ENCODE measurements at places on chromosomes 5 and 9. TPM values are rescaled to one million over a fixed set of nuclear protein-coding genes. Genes with fewer than 3 reads are reported as not detected.

GRCh38 chr5:10620346-10620745 is 56.5 kb downstream of the ANKRD33B start:
- no peak overlapping the region for H3K4me3 ChIP-seq
- no peaks in the 10 kb centered on the region for H3K27me3 ChIP-seq
- H3K4me1 ChIP-seq, result no peaks in the 10 kb centered on the region

The BAAT gene
- not detected for total RNA-seq

DNA sequence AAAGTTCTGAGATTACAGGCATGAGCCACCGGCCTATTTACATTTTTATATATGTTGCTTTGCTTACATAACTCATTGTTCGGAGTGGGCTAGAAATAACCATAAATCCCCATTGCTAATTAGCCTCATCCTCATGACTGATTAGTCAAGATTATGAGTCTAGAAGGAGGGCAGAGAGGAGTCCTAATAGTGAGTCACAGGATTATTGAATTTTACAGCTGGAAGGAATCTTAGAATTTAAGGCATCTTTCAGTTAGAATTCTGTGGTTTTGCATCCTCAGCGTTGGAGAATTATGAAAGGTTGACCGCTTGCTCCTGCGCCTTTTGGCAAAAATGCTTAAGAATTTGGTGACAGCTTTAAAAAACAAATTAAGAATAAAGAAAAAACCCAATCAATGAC is 2.6 kb upstream of the PBX3 start:
- no peak for DNase-seq
- no peaks in the 10 kb centered on the region for H3K36me3 ChIP-seq
- H3K27me3 ChIP-seq, result no peaks in the 10 kb centered on the region
- H3K27ac ChIP-seq, result no peak overlapping the region
- H3K4me3 ChIP-seq, result no peak overlapping the region
- H3K4me1 ChIP-seq, result peaks cover 15% of the 10 kb centered on the region

DNA sequence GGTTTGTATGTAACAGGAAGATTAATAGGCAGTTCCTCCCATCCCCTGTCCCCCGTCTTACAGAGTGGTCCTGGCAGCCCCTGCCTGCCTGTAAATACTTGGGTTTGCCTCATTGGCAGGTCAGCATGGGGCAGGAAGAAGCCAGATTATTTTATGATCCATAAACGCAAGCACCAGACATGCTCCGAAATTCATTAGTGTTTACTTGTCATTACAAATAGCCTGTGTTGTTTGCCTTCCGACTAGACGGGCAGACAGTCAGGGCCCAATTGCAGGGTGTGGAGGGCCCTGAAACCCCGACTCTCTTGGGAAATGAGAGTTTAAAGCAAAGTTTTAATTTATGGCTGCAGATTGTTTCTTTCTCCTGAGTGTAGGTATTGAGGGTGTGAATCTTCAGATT is 97.2 kb downstream of the RALGPS1 start:
- no peaks in the 10 kb centered on the region for H3K27me3 ChIP-seq
- no peak for DNase-seq
- H3K4me3 ChIP-seq, result no peak overlapping the region

DNA sequence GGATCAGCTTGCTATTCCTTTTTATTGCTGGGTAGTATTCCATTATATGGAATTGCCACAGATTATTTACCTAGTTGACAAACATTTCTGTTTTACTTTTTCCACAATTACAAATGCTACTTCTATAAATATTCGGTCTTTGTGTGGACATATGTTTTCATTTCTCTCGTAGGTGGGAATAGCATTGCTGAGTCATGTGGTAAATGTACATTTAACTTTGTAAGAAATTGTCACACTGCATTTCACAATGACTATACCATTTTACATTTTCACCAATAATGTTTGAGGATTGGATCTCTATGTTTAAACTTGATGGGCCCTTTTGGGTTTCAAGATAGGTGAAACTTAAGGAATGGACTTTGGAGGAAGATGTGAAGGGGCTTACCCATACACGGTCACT is 19.7 kb downstream of the RAI14 start:
- no peaks in the 10 kb centered on the region for H3K27me3 ChIP-seq
- no peak overlapping the region for H3K4me3 ChIP-seq
- no peak overlapping the region for H3K27ac ChIP-seq
- H3K4me1 ChIP-seq, result no peaks in the 10 kb centered on the region
- no peak for DNase-seq

The LRRC70 gene
- total RNA-seq, result 6.1 TPM

The CEP72 gene
- total RNA-seq, result 8.0 TPM

Data from CD4-positive, alpha-beta T cell (primary cell).